Upper lobe of right lung (tissue), 1 donor: ENCODE measurements at places on chromosomes 5 and 9.

- no peaks in the 10 kb centered on the region for H3K36me3 ChIP-seq
- no peaks in the 10 kb centered on the region for H3K4me1 ChIP-seq
- no peaks in the 10 kb centered on the region for H3K27me3 ChIP-seq
- DNase-seq = no peak
- H3K27ac ChIP-seq = no peak overlapping the region
- no peak overlapping the region for H3K4me3 ChIP-seq
These were observed 276.1 kb downstream of the TAF11L14 start for GRCh38 chr5:17910318-17910717.

GRCh38 chr5:180090769-180091546 is 19.4 kb upstream of the RNF130 start:
- H3K4me1 ChIP-seq = peaks cover 9% of the 10 kb centered on the region
- H3K27ac ChIP-seq = no peak overlapping the region
- DNase-seq = no peak
- no peaks in the 10 kb centered on the region for H3K36me3 ChIP-seq
- H3K4me3 ChIP-seq = peak overlapping the region; percentile 58

- H3K27ac ChIP-seq = no peak overlapping the region
- H3K27me3 ChIP-seq = no peaks in the 10 kb centered on the region
- no peaks in the 10 kb centered on the region for H3K36me3 ChIP-seq
- DNase-seq = no peak
- H3K4me1 ChIP-seq = no peaks in the 10 kb centered on the region
- H3K4me3 ChIP-seq = no peak overlapping the region
These were observed 454.9 kb downstream of the PRR16 start for GRCh38 chr5:120919017-120919416.

- H3K27ac ChIP-seq = no peak overlapping the region
- no peak overlapping the region for H3K4me3 ChIP-seq
- no peaks in the 10 kb centered on the region for H3K36me3 ChIP-seq
- no peaks in the 10 kb centered on the region for H3K27me3 ChIP-seq
- peaks cover 7% of the 10 kb centered on the region for H3K4me1 ChIP-seq
These were observed 25.5 kb upstream of the STXBP1 start for GRCh38 chr9:127586537-127586936.

DNA sequence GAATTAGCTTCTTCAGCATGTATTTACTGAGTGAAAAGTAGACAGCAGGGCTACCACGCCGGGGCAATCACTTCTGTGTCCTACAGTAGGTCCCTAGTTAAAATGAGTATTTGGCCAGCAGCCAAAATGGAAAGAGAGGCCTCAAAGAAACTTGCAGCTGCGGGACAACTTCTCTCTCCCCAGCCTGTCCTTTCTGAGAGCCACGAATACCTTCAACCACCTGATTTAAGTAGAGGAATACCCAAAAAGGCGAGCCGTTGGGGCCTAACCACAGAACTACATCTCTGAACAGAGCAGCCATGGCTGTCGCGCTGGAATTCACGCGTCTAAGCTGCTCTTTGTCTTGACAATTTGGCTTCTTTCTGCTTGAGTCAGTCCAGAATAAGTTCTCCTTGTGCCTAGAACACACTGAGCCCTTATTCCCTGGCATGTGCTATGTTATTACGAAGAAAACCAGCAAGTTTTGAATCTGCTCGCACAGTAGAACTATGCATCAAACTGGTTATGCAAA is 43.8 kb upstream of the GOLPH3 start:
- H3K4me1 ChIP-seq = peaks cover 5% of the 10 kb centered on the region
- no peaks in the 10 kb centered on the region for H3K27me3 ChIP-seq
- no peak overlapping the region for H3K27ac ChIP-seq
- H3K4me3 ChIP-seq = no peak overlapping the region
- DNase-seq = no peak
